ENCODE measurements at places on chromosomes 4 and X.
A peak's percentile ranks its signal among the peaks of the same experiment; 100 is the strongest.

GRCh38 chr4:99806545-99806944 is 10.1 kb upstream of the DAPP1 start:
- DNase-seq = no peak

DNA sequence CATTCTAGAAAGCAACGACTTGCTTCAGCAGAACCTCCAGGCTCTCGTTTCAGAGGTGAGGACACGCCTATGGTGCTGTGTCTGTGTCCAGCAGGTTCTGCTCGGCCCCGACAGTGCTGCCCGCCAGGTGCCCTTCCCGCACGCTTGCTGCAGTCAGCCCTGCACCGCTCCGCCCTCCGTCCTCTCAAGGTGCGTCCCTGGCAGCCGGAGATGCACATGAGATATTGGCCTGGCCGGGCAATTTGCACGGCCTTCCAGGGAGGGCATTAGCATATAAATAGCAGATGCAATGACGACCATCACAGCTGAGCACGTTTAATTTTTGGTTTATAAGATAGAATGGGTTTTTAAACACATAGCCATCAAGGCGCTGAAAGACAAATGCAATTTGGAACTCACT is 14.4 kb downstream of the UVSSA start:
- no peak for DNase-seq

DNA sequence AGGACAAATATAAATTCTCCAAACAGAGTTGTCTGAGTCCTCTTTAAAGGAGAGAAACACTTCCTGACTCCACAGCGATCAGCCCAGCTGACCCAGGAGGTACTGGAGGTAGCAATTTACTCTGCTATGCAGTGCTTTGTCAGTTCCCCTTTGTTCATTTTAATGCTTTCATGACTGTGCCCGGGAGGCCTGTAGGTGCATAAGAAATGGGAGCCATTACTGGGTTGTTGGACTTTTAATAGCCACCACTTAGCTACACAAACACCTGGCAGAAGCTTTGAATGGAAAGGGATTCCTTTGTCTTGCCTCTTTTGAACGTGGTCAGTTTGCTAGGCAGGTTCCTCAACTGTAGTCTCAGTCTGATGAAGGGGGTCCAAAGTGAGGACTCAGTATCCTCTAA is 59.0 kb upstream of the AFF2 start:
- peak; percentile 84 for DNase-seq

DNA sequence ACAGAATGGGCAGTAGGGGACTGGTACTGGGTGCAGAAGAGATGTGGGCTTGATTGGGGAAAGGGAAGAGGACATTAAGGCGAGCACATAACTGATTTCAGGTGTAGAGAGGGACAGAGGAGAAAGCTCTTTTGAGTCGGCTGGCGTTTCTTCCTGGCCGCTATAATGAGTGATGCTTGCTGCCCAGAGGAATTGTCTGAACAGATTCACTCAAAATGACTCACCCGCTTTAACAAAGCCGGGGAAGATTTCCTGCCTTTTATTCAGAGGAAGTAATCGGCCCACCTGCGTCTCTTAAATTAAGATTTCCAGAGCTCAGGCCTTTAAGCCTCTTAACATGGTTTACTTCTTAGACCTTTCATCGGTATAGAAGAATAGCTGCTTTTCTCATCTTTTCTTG is 102.1 kb upstream of the AP1S2 start:
- DNase-seq = peak; percentile 64

DNA sequence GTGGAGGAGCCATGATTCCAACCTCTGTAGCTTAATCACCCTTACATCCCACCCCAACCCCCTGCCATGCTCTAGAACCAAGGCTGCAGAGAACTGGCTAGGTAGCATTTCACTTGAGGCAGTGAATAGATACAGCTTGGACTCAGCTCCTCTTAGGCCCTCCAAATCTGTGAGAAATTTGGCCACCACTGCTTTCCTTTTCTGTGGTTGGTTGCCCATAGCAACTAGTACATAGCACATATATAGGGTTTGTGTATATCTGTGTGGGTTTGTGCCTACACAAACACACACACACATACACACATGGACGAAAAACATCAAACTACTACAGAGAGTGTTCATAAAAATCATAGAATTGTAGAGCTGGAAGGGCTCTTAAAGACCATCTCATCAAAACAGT is 52.0 kb upstream of the CCDC160 start:
- DNase-seq = no peak

- DNase-seq = no peak
Observed at GRCh38 chr4:175716961-175717360, 95.1 kb downstream of the GPM6A start.

- DNase-seq = peak; percentile 20
Observed at GRCh38 chr4:109701566-109702410, 1.5 kb downstream of the CASP6 start.

DNA sequence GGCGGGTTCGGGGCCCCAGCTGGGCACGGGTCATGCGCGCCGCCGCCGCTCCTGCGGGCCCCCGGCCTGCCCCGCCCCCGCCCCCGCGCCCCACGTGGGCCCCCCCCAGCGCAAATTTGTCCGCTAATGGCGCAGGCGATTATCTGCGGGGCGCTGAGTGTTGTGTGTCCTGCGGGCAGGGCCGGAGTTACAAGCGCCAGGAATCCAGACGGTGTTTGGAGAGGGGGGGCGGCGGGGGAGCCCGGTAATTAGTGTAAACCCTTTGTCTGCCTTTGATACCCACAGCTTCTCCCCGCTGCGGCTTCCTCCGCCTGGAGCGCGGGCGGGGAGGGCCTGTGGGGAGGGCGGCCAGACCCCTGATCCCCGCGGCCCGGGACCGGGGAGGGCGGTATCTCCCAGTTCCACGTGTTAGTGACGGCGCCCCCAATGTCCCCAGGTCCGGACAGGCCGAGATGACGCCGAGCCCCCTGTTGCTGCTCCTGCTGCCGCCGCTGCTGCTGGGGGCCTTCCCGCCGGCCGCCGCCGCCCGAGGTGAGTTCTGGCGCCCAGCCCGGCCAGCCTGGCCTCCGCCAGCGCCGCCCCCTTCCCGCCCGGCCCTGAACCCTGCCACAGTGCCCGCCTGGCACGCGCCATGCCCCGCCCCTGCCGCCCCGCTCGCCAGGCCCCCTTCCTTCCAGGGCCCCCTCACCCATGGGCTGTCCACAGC is 761 bp downstream of the FGFRL1 start:
- DNase-seq = no peak

DNA sequence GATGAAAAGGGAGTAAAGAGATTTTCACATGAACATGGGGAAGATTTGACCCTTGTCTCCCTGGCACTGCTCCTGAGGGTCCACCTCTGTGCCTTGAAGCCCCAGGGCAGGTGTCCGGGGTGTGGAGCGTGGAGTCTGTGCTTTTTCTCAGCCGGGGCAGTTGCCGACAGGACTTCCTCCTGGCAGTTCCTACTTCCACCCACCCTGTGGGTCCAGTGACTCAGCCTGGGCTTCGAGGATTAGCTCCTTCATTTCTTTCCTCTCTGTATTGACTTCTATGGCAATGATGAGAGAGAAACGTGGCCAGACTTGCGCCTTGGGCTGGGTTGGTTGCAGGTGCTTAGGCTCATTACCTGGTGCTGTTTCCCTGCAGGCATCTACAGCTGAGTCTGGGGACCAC is 35.9 kb upstream of the CLCN4 start:
- no peak for DNase-seq

DNA sequence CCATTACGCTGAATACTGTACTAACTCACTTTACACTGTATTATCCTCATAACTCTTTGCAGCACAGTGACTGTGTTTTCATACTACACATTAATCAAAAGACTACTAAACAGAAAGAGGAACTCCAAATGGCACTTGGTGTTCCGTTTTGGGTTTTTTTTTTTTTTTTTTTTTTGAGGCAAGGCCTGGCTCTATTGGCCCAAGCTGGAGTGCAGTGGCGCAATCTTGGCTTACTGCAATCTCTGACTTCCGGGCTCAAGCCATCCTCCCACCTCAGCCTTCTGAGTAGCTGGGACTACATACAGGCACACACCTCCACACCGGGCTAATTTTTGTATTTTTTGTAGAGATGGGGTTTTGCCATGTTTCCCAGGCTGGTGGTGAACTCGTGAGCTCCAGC is 10.7 kb downstream of the KLHL8 start:
- no peak for DNase-seq

GRCh38 chr4:119525771-119526712 is 102.6 kb downstream of the PDE5A start:
- DNase-seq = no peak

GRCh38 chrX:10983526-10983925 is 127.6 kb upstream of the HCCS start:
- no peak for DNase-seq

- no peak for DNase-seq
Observed at GRCh38 chr4:56731857-56732256, 50.8 kb upstream of the HOPX start.

DNA sequence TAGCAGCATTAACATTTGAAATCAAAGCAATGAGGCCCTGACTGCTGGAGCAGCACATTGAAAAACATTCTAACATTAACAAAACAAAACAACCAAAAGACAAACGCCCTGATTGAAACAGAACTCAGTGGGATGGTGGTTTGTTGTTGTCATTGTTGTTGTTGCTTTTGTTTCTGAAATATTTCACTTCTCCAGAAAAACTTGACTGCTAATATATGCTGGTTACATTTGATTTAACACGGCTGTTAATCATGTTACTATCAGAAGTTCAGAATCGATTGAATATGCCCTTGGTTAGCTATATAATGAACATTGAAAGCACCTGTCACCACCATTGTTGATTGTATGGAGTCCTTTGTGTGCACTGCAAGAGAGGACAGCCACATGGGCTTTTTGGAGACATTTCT is 790.4 kb upstream of the GALNTL6 start:
- DNase-seq = no peak

DNA sequence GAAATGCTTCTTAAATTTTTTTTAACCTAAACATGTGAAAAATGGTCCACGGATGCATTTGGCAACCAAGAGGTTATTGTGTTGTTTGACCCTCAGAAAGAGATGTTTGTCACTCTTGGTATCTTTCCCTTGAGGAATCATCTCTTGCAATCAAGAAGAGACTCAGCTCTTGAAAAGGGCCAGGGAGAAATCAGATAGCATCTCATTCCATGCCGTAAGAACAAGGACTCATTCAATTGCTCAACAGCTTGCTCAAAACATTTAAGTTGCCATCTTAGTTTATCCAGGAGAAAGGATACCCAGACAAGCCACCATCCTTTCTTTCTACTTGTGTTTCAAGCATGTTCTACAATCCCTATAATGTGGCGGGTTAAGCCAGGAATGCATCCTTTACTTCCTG is 209.5 kb upstream of the LNX1 start:
- no peak for DNase-seq

GRCh38 chr4:148214529-148215166 is 227.6 kb downstream of the NR3C2 start:
- no peak for DNase-seq

DNA sequence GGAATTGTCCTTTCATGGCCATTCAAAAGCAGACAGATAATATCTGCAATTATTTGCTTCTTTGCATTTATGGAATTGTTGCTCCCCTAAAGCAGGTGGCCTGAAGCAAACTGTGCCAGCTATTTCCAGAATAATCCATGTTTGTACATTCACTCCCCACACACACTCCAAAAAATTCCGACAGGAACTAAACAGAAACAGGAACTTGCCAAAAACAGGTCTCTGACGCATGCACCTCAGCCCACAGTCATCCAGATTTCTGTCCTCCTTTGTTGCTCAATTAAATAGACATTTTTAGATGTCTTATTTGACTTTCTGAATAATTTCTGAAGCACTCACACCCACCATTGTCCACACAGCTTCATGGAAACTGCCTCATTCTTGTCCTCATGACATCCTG is 71.5 kb upstream of the EDNRA start:
- no peak for DNase-seq

DNA sequence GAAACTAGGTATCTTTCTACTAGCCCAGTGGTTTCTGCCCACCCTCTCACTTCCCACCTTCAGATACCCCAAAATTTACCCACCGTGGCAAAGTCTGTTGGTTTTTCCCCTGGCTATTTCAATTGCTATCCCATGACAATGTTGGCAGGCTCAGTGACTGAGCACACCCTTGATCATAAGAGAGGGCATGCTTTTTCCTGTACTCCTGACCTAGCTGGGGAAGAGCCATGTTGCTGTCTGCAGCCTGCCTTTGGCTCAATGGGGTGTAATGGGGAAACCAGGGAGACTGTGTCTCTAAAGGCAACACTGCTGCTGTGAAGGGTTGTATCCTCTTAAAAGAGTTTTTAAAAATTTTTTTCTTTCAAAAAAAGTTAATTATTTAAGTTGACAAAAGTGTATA is 90.4 kb upstream of the CITED1 start:
- DNase-seq = no peak

DNA sequence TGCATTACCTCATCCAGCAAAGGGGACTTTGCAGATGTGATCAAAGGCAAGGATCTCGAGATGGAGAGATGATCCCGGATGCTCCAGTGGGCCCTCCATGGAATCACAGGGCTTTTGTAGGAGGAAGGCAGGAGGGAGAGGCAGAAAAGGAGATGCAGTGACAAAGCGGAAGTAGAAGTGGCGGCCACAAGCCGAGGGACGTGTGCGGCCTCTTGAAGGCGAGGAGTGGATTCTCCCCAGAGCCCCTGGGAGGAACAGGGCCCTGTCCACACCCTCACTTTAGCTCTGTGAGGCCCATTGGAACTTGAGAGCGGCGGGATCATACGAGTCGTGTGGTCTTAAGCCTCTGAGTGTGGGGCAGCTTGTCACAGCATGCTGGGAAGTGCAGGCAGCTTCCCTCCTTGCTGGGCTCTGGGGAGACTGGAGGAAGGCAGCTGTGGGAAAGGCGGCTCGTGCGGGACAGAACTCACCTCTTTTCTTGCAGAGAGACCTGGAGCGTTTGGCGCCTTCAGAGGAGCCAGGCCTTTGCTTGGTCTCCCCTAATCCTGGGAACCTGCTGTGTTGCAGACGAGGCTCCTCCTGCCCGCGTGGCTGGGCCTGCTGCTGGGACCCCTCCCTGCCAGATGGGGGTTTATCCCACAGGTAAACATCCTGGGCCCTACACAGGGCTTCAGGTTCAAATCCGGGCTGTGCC is 10.2 kb downstream of the SH3TC1 start:
- DNase-seq = no peak

- DNase-seq = no peak
Observed at GRCh38 chrX:107560041-107560440, 68.3 kb upstream of the PRPS1 start.

- DNase-seq = no peak
Observed at GRCh38 chrX:95382799-95383198, 1301.8 kb upstream of the DIAPH2 start.
